Karpas-422 (cell line): ENCODE measurements at places on chromosomes 12 and 14.

GRCh38 chr12:93005928-93006392 lies 76.9 kb upstream of the EEA1 start:
- no peak for DNase-seq

- peak; percentile 78 for DNase-seq
Observed at GRCh38 chr12:50764286-50765094, 589 bp downstream of the ATF1 start.

DNA sequence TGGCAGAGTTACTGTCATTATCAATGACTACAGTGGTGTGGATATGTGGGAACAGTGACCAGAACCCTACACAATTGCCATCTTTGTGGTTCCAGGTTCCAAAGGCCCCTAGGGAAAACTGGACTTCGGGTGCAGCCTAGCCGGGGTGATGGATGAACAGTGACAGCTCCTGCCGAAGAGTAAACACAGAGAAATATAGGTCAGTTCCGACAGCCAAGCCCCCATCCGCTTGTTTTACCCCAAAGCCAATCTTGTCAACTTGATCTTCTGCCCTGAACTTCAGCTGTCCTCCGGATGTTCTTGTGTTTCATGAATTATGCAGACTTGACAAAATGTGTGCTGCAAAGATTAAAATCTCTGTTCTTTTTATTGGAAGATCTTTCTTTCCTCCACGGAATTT lies 200.4 kb upstream of the SRRM4 start:
- DNase-seq: no peak

DNA sequence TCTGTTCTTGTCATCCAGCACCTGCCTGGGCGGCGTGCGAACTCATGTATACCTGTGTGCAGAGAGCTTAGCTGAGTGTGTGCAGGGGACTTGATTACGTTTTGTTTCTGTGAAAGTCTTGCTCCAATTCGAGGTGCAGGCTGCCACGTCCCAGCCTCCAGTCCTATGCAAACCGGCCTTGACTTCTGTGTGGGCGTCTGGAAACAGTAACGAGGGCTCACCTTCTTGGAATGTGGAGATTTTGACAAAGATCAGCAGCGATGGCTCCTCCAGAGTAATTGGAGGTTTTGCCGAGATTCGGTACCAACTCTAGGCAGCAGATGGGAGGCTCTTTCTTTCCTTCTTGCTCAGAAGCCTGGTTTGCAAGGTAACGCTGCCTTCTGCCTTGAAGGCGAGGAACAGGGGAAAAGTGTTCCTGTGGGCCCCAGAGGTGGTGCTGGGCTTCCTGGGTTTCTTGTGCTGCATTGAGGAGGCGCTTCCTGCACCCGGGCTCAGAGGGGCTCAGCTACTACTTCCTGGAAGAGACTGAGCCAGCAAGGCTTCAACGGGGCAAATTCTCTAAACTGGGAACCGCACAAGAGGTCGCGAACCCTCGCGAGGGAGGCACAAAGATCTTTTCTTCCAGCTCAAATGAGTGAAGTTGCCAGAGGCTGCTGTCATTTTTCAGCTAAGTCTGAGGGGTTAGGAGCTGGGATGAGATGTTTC lies 249.0 kb downstream of the AACS start:
- no peak for DNase-seq

GRCh38 chr12:38162013-38162412 lies 154.6 kb upstream of the ALG10B start:
- DNase-seq: no peak

GRCh38 chr14:66383257-66383656 lies 102.9 kb upstream of the CCDC196 start:
- no peak for DNase-seq

- DNase-seq: no peak
Observed at GRCh38 chr12:125206711-125207110, 141.5 kb downstream of the AACS start.

GRCh38 chr12:59570145-59570544 lies 25.7 kb upstream of the SLC16A7 start:
- no peak for DNase-seq

GRCh38 chr12:9796346-9796745 lies 30.9 kb upstream of the KLRF1 start:
- DNase-seq: no peak

GRCh38 chr12:62268956-62269355 lies 8.8 kb downstream of the USP15 start:
- DNase-seq: no peak

GRCh38 chr12:95963096-95963495 lies 20.0 kb downstream of the AMDHD1 start:
- DNase-seq: peak; percentile 53
